ENCODE measurements at places on chromosomes 6 and 20.

GRCh38 chr6:53411451-53411850 is 62.7 kb upstream of the ELOVL5 start:
- peak; percentile 57 for DNase-seq

DNA sequence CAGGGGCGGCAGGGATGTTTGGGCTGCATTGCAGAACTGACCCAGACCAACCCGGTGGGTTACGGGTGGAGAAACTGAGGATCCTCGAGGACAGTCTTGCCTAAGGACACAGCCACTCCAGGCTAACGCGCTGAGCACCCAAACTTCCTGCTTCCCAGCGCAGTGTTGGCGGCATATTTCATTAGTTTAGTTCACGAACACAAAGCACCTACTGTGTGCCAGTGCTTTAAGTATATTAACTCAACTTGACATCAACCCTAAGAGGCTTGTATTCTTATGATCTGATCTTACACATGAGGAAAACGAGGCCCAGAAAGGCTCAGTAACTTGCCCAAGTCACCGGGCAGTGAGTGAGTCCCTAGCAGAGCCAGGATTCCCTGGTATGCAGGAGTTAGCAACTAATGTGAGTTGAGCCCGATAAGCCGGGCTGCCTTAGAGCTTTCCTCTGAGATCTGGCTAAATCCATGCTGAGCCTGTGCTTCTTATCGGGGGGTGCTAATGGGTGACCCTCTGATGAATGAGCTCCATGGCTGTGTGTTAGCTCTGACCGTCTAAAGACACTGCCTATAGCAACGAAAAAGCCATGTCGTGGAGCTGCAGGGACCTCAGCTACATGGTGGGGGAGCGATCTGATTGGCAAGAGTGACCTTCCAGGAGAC is 92.7 kb downstream of the CD40 start:
- no peak for DNase-seq

DNA sequence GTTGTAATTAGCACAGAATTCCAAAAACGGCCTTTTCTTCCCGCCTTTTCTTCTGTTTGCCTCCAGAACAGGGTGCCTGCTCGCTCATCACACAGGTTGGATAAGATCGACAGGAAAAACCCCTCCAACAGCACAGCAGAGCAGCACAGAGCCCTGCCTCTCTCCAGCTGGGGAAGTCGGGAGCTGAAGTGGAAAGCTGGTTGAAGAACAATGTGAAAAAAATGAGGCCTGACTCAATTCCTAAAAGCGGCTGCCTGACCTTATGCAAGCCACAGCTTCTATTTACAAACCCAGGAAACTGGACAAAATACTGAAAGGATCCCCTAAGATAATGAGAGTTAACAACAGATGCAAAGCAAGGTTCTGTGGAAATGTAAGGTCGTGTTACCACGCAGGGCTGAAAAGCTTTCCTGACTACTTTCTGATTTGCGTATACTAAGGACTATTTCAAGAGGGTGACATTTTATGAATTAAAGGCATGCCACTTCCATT is 116.9 kb downstream of the TTLL2 start:
- no peak for DNase-seq

GRCh38 chr6:46651006-46651405 is 1.6 kb downstream of the CYP39A1 start:
- no peak for DNase-seq

- no peak for DNase-seq
Observed at GRCh38 chr20:45765307-45765875, 26.3 kb downstream of the WFDC3 start.

DNA sequence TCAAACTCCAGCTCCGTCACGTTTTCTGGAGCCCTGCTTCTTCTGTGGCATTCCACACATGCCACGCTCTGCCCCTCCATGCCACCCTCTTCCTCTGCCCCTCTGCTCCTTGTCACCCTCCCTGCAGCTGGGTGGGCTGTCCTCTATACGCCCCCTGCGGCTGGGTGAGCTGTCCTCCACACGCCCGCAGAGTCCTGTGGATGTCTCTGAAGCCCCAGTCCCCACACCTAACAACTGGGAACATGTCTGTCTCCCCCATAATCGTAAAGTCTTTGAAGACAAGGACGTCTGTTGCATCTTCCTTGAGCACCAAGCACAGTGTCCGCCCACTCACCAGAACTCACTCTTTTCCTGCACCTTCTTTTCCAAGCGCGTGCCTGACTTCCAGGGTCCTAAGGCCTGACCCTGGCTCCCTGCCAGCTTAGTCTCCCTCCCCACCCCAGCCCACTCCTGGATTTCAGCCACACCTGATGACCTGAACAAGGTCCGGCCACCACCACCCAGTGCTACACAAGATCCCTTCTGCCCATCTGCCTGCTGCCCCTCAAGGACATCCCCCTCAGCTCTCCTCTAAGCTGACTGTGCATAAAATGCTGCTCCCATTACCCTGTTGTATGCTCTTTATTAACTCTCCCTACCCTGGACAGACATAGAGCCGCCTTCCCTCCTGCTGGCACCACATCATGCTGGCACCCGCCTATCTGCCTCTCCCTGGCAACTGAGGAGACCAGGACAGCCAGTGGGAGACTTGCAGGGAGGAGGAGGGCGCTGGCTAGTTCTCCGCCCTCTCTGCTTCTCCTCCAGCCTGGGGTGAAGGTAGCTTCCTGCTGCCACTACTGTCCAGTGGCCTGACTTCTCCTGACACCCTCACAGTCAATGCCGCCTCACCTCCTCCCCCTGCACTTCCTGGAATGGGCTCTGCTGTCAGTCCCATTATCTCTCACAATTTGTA is 10.7 kb upstream of the PRR18 start:
- DNase-seq = peak; percentile 8

DNA sequence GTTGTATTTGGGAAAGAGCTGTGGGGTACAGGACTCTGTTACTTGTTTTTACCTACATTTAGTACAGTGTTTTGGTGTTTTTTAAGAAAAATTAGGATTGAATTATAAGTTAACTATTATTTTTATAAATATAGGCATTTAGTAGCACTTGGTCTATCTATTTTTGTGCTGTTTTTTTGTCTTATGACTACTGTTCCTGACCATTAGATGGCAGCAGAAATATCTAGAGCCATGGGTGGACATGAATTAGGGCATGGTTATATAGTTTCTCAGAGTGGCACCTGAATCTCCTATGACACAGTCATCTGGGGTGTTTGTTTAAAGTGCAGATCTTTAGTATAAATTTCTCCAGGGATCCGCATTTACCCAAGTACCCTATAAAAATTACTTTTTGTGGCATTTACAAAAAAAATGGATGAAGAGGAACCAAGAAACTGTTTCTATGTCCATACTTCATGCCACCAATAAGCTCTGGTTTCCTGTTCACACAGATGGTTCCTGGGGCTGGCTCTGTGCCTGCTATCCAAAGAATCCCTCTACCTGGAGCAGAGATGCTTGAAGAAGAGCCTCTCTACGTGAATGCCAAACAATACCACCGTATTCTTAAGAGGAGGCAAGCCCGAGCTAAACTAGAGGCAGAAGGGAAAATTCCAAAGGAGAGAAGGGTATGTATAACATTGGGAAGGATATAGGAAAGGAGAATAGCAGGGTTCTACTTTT is 19.8 kb downstream of the NFYA start:
- DNase-seq = no peak

GRCh38 chr6:64713175-64713574 is 993.9 kb downstream of the EYS start:
- DNase-seq = no peak
